ENCODE measurements at places on chromosomes 2 and 18.

DNA sequence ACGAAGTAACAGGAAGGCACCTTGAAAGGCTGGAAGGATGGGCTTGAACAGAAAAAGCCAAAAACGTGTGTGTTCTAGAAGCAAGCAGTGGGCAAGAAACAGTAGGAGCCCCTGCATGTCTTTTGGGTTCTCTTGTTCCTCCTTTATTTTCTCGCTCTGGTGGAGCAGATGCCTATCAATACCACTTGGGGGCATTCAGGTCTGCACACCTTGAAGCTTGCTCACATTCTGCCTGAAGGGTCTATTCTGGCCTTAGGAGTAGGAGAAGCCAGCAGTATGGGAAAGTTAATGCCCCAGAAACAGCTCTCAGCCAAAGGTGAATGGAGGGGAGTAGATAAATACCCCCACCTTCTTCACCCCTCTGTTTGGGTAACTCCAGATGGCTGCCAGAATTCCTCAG, 204.5 kb downstream of the TXNL1 start:
- DNase-seq = no peak

GRCh38 chr2:186771395-186771794, 77.5 kb downstream of the FAM171B start:
- no peak for DNase-seq

DNA sequence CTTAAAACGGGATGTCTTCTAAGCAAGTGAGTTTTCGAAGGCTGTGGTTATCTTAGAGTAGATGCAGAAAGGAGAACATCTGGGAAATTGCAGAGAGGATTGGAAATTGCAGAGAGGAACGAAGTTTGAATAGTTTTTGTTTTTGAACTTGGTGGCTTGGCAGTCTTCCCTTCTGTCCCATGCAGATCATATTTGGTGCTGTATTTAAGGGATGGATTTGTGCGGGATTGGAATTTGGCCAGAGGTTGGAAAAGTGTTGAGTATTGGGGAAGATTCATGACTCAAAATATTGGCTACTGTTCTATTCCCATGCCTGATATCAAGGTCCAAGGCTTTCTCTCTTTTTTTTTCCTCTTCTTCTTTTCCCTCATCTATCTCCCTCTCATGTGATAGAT, 18.2 kb downstream of the PTPRM start:
- DNase-seq = no peak

DNA sequence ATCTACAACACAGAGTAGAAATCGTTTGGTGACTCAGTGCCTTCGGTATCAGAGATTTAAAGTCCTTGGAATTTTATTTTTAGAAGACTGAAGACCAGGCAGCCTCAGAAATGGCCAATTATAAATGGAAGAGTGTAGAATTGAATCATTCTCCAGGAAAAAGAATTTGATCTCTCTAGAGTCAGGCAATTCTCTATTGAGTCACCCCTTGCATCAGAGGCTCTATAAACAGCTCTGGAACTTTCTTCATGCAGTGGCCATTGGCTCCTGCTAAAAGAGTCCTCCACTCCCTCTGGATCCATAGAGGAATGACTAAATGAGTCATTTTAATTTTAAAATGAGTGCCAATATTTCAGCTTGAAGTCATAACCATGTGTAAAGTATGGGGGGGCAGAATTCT, 816.2 kb downstream of the TDRD15 start:
- DNase-seq = no peak

GRCh38 chr2:157727693-157728092, 99.0 kb upstream of the ACVR1C start:
- no peak for DNase-seq

GRCh38 chr2:123696021-123696420, 329.1 kb upstream of the CNTNAP5 start:
- no peak for DNase-seq

- DNase-seq = peak; percentile 60
Observed at GRCh38 chr2:86221066-86221684, 21.9 kb downstream of the MRPL35 start.

GRCh38 chr2:240998995-240999791, 775 bp downstream of the SNED1 start:
- no peak for DNase-seq

DNA sequence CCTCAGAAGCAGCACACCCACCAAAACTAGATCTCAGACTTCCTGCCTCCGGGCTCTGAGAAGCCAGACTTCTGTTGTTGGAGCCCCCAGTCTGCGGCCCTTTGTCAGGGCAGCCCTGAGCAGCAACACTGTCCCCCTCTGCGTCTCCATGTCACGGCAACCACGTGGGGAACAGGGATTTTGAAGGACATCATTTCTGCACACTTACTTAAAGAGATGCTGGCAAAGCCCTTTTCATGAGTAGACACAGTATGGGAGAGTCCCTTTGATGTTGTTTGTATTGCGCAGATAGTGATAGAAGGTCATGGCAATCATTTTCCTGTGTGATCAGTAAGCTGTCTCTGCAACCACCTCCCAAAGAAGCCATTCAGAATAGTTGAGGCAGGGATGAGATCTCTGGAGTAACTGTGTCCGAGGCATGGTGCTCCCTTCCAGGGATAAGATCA, 69.1 kb upstream of the ID2 start:
- no peak for DNase-seq

- DNase-seq = no peak
Observed at GRCh38 chr2:28640260-28640907, 111.2 kb upstream of the PPP1CB start.

GRCh38 chr18:58565021-58565420, 63.9 kb downstream of the ALPK2 start:
- no peak for DNase-seq

- DNase-seq = no peak
Observed at GRCh38 chr2:231228974-231229529, 30.6 kb downstream of the ARMC9 start.

DNA sequence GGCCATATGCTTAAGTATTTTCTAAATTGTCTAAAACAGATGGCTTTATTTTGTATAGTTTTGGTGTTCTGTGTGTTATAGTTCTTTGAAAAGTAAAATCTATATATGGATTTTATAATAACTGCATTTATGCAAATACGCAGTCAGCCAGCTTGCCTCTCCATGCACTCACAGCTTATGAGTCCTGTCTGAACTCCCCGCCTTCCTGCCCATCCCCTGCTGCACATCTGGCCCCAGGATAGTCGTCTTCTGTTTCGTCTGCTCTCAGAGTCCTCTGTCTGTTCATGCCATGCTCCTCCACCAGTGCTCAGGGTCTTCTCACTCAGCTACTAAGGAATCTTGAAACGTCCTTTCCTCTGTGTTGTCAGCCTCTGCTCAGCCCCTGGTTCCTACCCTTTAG, 28.2 kb upstream of the ANKRD62 start:
- DNase-seq = no peak

DNA sequence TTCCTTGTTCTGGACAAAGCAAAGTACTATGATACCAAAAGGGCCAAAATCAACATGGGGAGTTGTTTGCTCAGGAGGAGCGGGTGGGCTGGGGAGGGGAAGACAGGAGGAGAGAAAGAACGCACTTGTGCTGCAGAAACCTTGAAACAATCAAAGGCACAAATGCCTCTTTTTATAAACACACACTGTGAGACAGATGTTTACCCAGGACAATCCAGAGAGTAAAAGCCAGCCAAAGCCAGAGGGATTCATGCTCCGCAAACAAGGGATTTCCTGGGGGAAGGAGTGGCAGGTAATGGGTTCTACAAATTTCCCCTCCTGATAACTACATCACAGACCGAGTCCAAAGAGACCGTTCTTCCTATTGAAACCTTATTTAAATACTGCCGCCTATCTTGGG, 323.5 kb upstream of the SKOR2 start:
- DNase-seq = no peak

GRCh38 chr2:221468317-221468716, 103.8 kb downstream of the EPHA4 start:
- no peak for DNase-seq

GRCh38 chr2:160484859-160485520, 8.6 kb downstream of the RBMS1 start:
- no peak for DNase-seq

DNA sequence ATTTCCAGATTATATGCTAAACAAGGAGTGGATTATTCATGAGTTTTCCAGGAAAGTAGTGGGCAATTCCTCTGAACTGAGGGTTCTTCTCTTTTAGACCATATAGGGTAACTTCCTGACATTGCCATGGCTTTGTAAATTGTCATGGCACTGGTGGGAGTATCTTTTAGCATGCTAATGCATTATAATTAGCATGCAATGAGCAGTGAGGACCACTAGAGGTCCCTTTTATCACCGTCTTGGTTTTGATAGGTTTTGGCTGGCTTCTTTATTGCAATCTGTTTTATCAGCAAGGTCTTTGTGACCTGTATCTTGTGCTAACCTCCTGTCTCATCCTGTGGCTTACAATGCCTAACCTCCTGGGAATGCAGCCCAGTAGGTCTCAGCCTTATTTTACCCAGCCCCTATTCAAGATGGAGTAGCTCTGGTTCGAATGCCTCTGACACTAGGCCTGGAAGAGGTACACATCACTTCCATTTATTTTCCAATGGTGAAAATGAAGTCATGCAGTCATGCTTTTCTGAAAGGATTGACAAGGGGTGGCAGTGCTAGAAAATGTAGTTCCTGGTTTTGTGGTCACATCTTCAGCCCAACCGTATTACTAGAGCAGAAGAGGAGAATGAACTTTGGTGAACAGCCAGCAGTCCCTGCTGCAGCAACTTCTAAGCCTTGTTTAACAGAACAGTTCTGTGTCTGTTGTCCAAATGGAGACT, 26.6 kb upstream of the ITGA4 start:
- no peak for DNase-seq

DNA sequence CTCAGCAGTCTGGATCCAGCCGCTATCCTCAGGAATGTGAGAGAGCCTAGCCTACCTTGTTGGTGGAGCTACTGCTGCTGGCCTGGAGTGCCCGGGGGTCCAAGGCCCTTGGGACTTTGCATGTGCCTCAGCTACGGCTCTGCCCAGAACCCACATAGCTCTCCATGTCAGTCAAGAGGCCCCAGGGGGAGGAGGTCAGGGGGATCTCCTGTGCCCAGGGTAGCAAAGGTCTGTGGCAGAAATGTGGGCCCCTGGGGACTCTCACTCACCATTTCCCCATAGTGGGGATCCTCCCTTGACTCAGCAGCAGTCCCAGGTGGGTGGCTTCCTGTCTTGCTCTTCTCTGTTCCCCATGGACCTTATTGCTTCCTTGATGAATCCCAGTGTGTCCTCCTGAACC, 342.7 kb upstream of the CHAC2 start:
- no peak for DNase-seq

- no peak for DNase-seq
Observed at GRCh38 chr2:190271783-190272456, 47.7 kb downstream of the HIBCH start.

Data from activated T-cell treated with anti-CD3 and anti-CD28 coated beads for 24 hours (primary cell).